ENCODE measurements at places on chromosomes 1 and 21. TPM values are rescaled to one million over a fixed set of nuclear protein-coding genes. Genes with fewer than 3 reads are reported as not detected.
A peak's percentile ranks its signal among the peaks of the same experiment; 100 is the strongest.

The DMRTA2 gene
- 3.5 TPM for total RNA-seq

The IRF6 gene
- total RNA-seq, result 19.2 TPM

GRCh38 chr21:42724226-42724920 lies 71.0 kb downstream of the PDE9A start:
- no peak for DNase-seq

- DNase-seq, result no peak
Measured at GRCh38 chr1:206049293-206049692, 3.7 kb upstream of the RHEX start.

The NBPF19 gene
- total RNA-seq, result 20.4 TPM

- DNase-seq, result no peak
Measured at GRCh38 chr1:198462365-198463019, 78.0 kb downstream of the ATP6V1G3 start.

DNA sequence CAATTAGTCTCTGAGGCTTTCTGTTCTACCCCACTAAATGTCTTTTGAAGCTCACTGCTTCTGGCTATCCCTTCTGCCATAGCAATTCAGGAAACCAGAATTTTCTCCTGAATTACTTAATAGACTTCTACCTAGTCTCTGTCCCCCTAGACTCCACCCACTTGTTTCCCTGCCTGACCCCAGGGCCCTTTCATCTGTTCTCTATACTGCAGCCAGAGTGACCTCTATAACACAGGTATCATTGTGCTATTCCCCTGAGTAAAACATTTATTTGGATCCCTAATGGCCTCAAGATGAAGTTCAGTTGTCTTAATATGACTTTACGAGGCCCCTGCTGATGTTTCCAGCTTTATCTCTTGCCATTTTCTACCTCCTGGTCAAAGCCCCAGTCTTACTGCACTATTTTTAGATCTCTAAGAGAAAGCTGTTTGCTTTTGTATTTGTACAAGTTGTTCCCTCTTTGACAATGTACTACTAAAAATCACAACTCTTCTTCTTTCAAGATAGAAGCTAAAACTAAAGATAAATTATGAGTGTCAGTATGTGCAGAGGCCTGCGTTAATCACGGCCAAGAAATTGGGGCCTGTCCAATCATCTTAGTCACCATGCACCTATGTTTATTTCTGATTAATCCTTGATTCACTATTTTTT lies 54.5 kb downstream of the ATP1B1 start:
- peak; percentile 40 for DNase-seq

The LENEP gene
- 1.1 TPM for total RNA-seq

GRCh38 chr1:93620172-93620840 lies 61.3 kb downstream of the BCAR3 start:
- DNase-seq, result no peak

DNA sequence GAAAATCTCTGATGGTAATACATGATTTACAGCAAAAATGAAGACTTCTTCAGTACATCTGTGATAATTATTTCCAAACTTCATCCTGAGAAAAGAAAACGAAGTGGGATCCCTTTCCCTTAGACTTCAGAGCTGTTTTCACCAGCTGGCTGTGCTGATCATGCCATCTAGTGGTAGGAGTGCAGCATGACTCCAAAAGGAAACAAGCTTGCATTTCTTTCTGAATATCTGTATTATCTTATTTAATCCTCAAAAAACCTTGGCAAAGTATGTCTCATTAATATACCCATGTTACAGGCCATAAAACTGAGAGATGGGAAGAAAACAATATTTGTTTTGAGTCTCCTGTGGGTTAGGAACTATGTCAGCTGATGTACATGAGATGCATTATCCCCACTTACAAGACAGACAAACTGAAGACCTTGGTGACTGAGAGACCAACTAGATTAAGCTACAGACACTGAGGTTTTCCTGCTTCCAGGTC lies 9.8 kb upstream of the GJA8 start:
- peak; percentile 49 for DNase-seq

The CTH gene
- total RNA-seq, result 14.0 TPM

- DNase-seq, result no peak
Measured at GRCh38 chr1:84871181-84871580, 21.8 kb downstream of the LPAR3 start.

DNA sequence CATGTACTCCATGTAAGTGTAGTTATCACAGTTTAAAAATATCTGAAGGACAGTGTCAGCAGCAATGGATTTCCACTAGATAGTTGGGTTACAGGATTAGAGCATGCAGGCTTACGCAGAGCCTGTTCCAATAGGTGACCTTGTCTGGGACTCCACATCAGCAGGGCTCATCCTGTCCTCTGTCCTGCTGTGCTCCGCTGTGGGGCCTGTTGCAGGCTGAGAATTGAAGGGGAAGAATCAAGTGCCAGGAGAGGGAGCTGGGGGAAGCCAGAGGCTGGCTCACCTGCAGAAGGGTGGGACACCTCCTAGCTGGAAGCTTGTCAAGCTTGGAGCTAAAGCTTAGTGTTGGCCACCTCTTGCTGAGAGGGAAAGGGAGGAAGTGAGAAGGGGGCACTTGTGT lies 62.8 kb downstream of the XCL2 start:
- no peak for DNase-seq

DNA sequence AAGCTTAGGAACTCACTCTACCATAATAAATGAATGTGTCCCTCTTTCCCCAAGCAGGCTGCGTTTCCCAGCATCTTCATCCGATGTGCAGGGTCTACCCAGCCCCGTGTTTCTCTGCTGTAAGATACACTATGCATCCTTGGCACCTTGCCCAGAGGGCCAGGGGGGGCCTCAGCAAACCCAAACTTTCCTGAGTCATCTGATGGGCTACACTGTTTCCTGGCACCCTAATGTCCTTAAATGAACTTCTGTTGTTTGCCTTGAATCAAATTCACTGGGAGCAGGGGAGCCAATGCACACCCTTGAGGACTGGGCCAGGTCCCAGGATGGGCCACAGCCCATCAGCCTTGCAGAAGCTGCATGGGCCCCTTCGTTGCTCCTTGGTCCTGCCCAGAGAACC lies 145.5 kb downstream of the IGSF21 start:
- no peak for DNase-seq

- no peak for DNase-seq
Measured at GRCh38 chr1:235817101-235817728, 49.5 kb downstream of the LYST start.

The E2F2 gene
- total RNA-seq, result 4.2 TPM

- DNase-seq, result no peak
Measured at GRCh38 chr21:42534421-42535378, 21.0 kb downstream of the SLC37A1 start.

The PM20D1 gene
- 0.81 TPM for total RNA-seq

- no peak for DNase-seq
Measured at GRCh38 chr1:10759413-10760200, 36.8 kb downstream of the CASZ1 start.

The SFT2D2 gene
- 62.2 TPM for total RNA-seq

The JAM2 gene
- total RNA-seq, result 91.1 TPM

- DNase-seq, result no peak
Measured at GRCh38 chr1:7652061-7652460, 119.0 kb upstream of the VAMP3 start.

GRCh38 chr1:155272466-155273342 lies 600 bp downstream of the CLK2 start:
- peak; percentile 35 for DNase-seq

The GUCA2A gene
- not detected for total RNA-seq
